ENCODE measurements at places on chromosomes 1 and 21. TPM values are rescaled to one million over a fixed set of nuclear protein-coding genes. Genes with fewer than 3 reads are reported as not detected.
A peak's percentile ranks its signal among the peaks of the same experiment; 100 is the strongest.

- DNase-seq = peak; percentile 51
Observed at GRCh38 chr1:41639332-41639936, 155.0 kb upstream of the EDN2 start.

- no peak for DNase-seq
Observed at GRCh38 chr1:66248257-66248656, 285.7 kb upstream of the SGIP1 start.

- peak; percentile 24 for DNase-seq
Observed at GRCh38 chr1:50308878-50309277, 114.4 kb downstream of the DMRTA2 start.

DNA sequence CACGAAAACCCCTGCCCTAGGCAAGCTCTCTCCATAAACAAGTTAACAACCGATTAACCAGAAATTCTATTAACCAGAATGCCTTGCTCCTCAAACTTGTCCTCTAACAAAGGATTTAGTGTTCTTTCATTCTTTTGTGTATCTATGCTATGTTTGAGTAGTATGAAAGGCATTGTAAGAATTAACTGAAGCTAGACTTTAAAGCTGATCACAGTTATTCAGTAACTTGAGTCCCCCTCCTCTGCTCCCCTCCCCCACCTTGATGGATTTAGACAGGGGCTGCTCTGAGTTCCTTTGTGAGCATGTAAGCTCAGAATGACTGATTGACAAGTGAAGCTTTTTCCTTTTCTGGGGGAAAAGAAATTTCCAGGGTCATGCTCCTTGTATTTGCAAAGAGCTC, 257.6 kb downstream of the TTLL7 start:
- no peak for DNase-seq

DNA sequence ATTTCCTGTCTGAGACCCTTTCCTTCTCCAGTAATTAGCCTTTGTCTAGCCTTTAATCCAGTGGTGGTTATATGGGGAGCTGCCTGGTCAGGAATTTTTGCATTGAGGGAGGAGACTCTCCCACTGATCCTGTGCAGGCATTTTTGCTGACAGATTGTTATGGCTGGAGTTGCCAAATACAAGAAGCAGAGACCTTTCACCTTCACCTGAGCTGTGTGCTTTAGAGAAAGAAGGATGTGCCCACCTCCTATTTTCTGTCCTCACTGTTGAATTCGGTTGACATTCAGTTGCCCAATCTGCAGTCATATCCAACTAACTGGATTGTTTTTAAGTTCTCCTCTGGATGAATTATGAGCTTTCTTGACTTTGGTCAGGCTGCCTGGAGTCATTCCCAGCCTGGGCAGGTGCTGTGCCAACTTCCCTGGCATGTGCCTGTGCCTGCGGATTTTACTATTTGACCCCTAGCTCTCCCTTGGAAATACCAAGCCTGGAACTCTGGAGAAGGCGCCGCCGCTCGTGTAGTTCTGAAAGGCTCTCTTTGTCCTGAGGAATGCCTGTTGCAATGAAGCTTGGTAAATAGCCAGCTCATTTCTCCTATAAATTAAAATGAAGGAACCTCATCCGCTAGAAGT, 143.9 kb downstream of the NOS1AP start:
- no peak for DNase-seq

Gene PDZK1IP1
- not detected for total RNA-seq

DNA sequence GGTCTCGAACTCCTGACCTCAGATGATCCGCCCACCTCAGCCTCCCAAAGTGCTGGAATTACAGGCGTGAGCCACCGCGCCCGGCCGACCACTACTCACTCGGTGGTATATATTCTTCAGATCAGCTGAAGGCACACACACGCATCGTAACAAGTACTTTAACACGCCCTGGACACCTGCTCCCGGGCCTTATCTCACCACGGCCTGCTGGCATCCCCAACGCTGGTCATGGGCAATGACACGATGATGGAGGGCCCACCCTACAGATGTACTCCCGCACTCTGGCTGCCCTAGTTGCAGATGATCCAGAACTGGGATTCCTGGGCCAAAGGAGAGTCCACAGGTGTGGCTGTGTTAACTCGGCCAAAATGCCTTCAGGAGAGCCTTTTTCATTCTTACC, 11.6 kb downstream of the UBE2J2 start:
- no peak for DNase-seq

DNA sequence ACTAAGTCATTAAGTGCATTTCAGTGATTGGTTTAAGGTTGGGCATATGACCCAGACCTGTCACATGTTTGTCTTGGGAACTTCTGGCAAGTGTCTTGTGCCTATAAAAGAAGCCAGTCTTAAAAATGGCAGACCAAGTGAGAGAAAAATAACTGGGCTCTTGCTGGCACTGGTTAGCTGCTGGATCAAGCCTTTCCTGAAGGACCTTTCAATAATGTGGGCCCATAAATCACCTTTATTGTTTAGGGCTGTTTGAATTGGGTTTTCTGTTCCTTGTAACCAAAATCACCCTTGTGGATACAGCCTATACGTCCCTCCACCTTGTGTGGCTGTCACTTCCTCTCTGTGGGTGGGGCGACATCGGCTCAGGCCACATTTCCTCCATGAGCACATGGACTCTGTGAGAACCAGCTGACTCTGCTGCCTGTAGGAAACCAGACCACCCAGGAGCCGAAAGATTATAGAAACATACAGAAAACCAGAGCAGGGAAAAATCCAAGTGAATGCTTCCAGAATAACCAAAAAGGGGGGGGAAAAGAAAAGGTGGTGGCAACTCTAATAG, 25.6 kb upstream of the WNT4 start:
- no peak for DNase-seq

Gene TMCO2
- not detected for total RNA-seq

Gene CA14
- not detected for total RNA-seq

Gene FCRL6
- not detected for total RNA-seq

Measured in activated CD4-positive, alpha-beta memory T cell treated with anti-CD3 and anti-CD28 coated beads, Interleukin-2, amount 10 ng/mL, durations not matched to agents 7 days and 5 days (primary cell).